Transverse colon (tissue), 4 donors: ENCODE measurements at places on chromosomes 11 and 22. TPM values are rescaled to one million over a fixed set of nuclear protein-coding genes. Genes with fewer than 3 reads are reported as not detected.

Gene OLFML1
- total RNA-seq = not detected

Gene FIBIN
- 3.4 TPM for total RNA-seq

Gene C11orf52
- 3.0 TPM for total RNA-seq

Gene MPEG1
- 7.4 TPM for total RNA-seq

Gene TRIM29
- 0.75 TPM for total RNA-seq

Gene PNPLA5
- total RNA-seq = not detected

Gene MRGPRX4
- total RNA-seq = not detected

Gene PDE2A
- total RNA-seq = 6.6 TPM

Gene OR8G5
- not detected for total RNA-seq

Gene TTLL12
- 88.1 TPM for total RNA-seq

Gene B4GALNT4
- 0.82 TPM for total RNA-seq

Gene OR51I1
- total RNA-seq = not detected

Gene C11orf91
- total RNA-seq = not detected

Gene DLAT
- 26.8 TPM for total RNA-seq

Gene POU2AF2
- not detected for total RNA-seq

Gene ELF5
- total RNA-seq = not detected

Gene PATE4
- total RNA-seq = not detected

Gene CHRNA10
- 5.2 TPM for total RNA-seq

Gene MS4A4E
- total RNA-seq = 6.4 TPM

Gene FGF4
- not detected for total RNA-seq

Gene RPUSD4
- total RNA-seq = 12.3 TPM

Gene NRXN2
- total RNA-seq = 6.7 TPM

Gene TUB
- 2.5 TPM for total RNA-seq

Gene SAA4
- total RNA-seq = not detected

Gene FJX1
- 0.14 TPM for total RNA-seq

Gene NOX4
- total RNA-seq = 3.0 TPM

Gene C22orf42
- total RNA-seq = not detected

Gene SLC22A12
- not detected for total RNA-seq

Gene UBE4A
- 48.5 TPM for total RNA-seq

Gene THRSP
- total RNA-seq = not detected

Gene ENTHD1
- total RNA-seq = not detected
